ENCODE measurements at places on chromosomes 3 and 15.

DNA sequence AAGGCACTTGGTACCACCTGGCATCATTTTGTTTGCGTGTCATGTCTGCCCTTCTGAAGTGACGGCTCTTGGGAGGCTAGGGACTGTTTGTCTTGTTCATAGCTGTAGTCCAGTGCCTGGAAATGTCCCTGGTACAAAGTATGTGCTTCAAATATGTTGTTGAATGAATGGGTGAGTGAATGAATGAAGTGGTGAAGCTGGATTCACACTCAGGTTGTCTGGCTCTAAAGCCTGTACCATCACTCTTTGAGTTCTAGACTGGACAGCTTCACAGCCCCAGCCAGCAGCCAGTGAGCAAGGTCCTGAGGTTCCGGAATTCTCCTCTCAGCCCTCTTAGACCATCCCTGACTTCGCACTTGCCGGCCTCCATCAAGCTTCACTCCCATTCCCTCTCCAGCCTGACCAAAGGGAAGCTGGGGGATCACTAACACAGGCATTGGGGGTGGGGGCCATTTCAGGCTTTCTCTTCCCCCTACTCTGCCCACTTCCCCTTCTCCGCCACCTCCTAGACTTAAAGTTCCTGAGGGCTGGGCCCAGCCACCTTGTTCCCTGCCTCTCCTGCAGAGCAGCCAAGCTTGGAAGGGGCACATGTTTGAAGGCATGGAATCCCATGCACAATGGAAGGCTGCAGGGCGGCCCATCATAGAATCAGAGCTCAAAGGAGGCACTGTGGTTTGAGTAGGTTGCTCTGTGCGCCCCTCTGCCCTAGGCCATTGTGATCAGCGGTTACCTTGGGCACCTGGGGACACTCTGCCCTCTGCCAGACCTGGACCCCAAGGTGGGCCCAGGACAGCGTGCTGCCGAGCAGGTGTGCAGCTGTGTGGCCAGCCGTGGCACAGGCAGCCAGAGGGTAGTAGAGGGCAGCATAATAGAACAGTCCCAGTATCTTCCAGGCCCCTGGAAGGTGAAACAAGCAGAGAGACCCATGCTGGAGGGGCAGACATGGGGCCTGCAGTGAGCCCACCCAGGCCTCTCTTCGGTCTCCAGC, 7.7 kb downstream of the STRA6 start:
- no peak for DNase-seq

DNA sequence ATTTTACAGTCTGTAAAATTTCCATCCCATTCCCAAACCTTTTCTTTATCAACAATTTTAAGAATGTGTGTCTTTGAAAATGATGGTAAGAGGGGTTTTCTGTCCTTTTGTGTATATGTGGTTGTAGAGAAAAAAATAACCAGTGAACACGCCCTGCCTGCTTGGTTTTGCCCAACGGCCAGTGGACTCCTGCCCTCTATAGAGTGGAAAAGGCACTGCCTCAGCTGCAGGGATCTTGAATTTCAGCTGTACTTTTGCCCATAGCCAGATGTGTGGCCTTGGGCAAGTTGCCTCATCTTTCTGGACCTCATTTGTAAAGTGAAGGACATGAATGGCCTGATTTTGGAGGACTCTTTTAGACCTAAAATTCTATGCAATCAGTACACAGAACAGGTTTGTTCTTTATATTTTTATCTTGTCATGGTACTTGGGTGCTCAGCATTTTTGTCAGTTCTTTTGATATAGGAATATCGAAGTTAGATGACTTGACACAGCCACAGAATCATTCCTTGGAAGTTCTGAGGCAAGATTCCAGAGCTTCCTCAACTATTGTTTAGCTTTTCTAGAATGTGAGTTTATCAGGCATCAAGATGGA, 81.0 kb downstream of the CLDN11 start:
- DNase-seq = no peak

GRCh38 chr15:81939604-81940440, 106.0 kb downstream of the MEX3B start:
- no peak for DNase-seq

DNA sequence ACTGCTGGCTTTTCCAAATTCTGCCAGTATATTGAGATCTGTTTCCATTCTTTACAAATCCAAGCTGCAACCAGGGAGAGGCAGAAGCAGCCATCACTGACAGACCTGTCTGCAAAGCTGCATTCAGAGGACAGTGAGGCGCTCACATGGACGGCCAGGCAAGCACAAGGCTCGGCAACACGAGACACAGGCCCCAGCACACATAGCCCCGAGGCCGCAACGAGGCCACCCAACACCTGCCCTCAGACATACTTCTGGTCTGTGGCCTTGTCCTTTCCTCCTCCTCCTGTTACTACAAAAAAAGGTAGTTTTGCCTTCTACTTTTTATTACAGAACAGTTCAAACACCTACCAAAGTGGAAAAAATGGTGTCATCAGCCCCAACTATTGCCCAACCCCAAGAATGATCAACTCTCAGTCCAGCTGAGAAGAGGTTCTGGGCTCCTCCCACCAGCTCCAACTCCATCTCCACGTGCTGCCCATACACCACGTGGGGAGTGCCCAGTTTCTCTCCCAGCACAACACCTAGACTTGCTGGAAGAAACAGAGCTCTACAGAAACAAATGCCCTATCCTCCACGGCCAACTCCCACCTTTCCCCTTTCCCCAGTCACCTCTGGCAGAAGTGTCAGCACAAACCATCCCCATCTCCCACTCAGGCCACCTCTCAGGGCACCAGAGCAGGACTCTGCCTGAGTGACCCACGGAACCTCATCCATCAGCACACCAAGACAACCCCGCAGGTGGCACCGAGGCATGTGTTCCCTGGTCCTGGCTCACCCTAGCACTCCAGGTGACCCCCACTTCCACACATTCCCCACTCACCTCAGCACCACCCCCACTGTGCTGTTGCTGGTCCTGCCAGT, 7.4 kb downstream of the ZXDC start:
- DNase-seq = no peak

DNA sequence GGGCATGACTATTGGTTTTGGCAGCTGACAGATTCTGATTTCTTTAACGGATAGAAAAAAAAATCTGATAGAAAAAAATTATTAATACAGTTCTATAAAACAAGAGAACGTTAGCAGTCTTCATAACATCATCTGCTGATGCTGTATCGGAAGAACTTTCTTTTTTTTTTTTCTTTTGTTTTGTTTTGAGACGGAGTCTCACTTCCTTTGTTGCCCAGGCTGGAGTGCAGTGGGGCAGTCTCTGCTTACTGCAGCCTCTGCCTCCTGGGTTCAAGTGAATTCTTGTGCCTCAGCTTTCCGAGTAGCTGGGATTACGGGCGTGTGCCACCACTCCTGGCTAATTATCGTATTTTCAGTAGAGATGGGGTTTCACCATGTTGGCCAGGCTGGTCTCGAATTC, 271.2 kb upstream of the DPPA4 start:
- no peak for DNase-seq

DNA sequence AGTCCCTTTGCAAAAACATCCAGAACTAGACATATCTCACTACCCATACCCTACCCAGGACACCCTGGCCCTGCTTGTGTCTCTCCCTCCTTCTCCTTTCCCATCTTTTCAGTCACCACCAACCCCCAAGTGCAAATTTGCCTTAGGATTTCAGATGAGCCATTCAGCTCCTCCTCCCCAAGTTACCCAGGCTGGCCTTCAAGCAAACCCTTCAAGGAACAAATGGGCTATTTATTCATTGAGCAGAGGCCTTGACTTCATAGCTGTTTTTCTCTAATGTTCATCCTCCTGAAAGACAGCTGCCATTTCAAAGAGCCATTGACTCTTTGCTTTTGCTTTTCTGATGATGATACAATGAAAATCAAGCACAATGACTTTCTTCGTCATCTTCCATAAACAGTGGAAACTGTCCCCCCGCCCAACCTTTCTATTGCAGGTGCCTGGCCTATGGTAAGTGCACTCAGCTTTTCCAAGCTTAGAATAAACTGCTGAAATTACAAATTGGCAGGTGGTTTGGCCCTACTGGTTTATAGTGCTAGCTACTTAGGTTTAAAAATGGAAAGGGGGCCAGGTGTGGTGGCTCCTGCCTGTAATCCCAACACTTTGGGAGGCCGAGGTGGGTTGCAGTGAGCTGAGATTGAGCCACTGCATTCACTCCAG, 26.1 kb upstream of the KLHL6 start:
- DNase-seq = no peak

DNA sequence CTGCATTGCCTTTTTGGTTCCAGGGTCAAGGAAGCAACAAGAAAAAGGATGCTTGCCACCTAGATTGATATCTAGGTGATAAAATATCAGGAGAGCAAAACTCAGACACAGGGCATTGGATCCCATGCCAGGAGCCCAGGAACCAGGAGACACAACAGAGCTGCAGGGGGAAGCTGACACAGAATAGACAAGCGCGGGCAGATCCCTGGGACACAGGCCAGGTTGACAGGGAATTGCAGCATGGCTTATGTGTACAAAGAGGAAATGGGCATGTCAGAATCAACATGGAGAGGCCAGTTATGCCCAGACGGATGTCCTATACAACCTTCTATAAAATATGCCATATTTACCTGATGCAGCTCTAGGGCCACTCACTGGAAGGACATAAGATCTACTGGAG, 84.2 kb downstream of the SEMA6D start:
- no peak for DNase-seq

- no peak for DNase-seq
These were observed 85.9 kb upstream of the ABHD2 start for GRCh38 chr15:89002281-89002761.

Data from GM06990 (cell line).